ENCODE measurements at places on chromosomes 16 and 17.

GRCh38 chr16:77807-78443, at the start of gene MPG:
MPG (plus strand) TSS chr16:78225; CDS start chr16:78310, 85 bp downstream.
- peak; percentile 94 for DNase-seq

- no peak for DNase-seq
Observed at GRCh38 chr17:7794075-7794663, 39.8 kb upstream of the KDM6B start.

DNA sequence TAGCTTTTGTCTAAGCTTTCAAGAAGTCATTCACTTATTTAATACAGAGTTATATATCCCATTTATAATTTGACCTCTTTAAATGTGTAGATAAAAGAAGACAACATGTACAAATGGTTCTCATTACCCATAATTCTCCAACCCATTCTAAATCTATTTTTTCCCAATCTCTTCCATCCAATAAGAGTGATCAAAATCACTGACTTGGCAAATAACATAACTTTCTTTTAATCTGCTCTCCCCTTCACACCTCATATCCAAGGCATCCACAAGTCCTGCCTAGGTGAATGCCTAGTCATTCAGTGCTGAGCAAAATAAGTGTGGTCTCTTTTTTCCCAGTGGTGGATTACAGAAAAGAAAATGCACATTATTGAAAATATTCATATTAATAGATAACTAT, 1231.1 kb downstream of the CDH11 start:
- DNase-seq: no peak

DNA sequence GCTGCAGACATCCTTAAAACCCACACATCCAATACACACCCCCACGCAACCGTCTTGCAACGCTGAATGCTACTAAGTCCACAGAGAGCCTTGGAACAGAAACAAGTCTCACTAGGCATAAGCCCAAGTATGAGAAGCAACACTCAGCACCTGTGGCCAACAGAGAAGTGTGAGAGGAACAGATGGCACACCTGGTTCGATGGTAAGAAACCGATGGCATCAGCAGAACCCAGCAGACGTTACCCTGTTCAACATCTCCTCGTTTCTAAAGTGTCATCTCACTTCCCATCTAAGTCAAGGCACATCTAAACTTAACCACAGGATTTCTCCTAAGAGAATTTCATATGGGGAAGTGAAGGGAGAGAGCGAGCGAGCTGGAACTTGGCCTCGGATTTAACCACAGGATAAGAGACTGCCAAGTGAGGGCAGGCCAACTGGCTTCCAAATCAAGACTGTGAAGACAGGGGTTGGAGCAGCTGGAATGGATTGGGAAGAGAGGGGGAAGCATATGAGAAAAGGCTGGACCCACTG, 41.0 kb downstream of the NXPH3 start:
- peak; percentile 79 for DNase-seq

DNA sequence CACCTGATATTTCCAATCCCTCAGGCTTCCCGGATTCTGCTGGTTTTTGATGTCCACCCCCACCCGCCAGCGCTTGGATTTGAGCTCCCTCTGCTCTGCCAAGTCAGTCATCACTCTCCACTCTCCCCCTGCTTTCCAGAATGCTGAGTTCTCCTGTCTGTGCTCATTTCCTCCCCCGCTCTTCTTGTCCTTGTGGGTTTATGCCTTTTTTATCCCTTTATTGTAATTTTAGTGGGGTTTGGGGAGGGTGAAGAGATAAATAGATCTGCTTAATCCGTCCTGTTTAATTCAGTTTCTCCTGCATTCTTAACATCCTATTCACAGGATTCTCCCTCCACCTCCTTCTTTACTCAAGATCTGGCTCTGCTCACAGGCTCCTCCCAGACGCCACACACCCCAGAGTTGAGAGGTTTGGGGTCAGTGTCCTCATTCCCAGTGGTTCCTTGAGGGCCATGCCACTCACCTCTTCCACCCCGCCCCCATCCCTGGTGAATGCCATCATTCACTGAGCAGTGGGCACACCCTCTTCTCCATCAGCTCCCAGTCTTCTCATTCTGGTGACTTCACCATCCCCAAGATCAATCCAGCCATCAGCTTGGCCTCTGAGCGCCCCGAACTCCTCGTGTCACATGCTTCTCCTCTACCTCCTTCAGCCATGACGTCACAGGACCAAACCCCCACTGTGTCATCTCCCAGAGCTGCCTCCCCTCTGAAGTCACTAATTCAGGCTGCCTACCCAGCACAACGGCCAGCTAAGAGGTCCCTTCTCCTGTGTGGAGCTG, 15.1 kb upstream of the GUCY2D start:
- peak; percentile 51 for DNase-seq

DNA sequence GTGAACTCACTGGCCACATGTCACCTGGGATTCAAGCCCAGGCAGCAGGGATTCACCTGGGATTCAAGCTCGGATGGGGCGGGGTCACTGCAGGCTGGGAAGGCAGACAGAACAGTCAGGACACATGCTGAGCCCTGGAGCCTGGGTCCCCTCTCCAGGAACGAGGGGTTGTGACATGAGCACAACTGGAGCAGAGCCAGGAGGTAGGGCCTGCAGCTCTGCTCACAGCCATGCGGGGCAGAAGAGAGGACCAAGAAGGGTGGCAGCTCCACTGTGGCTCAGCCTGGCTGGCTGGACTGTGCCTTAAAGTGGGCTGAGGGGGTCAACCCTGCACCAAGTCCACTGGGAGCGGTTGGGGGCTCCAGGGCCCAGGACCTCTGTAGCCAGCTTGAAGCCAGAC, 150.1 kb downstream of the RAB11FIP4 start:
- no peak for DNase-seq

GRCh38 chr17:10317543-10317834, 55.3 kb downstream of the MYH13 start:
- DNase-seq: no peak

- no peak for DNase-seq
Observed at GRCh38 chr17:40799859-40800258, at the start of gene KRT28. KRT28 (minus strand) TSS chr17:40799959; CDS start chr17:40799893, 66 bp downstream.

DNA sequence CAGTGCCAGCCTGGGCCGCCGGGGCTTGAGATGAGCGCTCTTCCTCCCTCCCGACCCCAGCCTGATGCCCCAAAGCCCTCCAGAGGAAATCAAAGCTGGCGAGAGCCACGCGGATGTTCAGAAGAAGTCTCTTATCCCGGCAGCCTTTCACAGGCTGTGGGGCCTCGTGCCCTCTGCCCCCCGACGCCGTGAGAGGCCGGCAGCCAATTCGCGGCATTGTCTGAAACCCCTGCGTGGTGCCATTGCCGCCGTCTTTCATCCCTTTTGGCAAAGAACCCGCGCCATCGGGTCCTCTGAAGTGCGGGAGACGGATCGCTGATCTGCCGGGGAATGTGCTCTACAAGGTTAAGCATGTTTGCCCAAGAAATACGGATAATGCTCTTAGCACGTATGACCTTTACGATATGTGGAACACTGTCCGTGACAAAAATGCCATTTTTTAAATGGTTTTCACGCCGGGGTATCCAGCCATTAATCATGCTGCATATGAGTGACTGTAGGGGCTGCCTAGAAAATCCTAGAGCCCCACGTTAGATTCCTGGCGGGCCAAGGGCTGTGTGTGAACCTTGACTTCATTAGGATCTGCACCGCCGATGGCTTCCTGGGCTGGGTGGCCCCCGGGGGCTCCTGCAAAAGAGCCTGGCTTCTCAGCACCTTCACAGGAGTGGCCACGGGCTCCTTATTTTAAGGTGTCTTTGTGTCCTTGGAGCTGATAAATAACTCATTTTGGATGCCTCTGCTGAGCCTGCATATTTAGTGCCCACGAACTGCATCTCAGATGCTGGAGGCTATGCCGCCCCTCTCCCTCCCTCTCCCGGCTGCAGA, 165.1 kb upstream of the TNRC6C start:
- DNase-seq: no peak

DNA sequence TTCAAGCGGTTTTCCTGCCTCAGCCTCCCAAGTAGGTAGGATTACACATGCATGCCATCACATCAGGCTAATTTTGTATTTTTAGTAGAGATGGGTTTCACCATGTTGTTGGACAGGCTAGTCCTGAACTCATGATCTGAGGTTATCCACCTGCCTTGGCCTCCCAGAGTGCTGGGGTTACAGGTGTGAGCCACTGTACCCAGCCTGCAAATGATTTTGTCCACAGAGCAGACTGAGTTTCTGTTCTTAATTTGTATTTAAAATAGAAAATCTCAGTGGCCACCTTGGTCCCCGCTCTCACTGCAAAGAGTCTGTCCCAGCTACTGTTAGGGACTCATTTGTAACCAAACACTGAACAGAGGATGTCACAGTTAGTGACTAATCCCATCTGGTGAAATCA, 415.7 kb upstream of the RBFOX1 start:
- DNase-seq: no peak

DNA sequence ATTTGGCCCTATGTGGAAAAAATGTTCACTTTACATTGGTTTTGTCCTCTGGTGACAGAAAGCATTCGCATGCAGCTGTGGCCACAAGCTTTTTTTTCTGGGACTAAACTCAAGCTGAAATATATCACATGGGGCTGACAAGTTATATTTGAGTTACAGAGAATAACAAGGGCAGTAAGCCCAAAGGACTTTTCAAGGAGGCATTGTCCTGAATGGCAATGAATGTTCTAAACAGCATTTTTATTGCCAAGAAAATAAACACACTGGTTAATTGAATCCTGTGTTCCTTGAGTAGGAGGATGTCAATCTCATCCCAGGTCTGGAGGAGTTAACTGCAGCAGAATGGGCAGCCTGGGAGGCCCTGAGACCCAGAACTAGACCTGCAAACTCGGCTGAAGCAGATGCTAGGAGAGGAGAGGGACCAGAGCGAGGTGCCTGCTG, 114.5 kb downstream of the COPRS start:
- no peak for DNase-seq

GRCh38 chr16:66476328-66477027, 49.4 kb downstream of the BEAN1 start:
- no peak for DNase-seq

DNA sequence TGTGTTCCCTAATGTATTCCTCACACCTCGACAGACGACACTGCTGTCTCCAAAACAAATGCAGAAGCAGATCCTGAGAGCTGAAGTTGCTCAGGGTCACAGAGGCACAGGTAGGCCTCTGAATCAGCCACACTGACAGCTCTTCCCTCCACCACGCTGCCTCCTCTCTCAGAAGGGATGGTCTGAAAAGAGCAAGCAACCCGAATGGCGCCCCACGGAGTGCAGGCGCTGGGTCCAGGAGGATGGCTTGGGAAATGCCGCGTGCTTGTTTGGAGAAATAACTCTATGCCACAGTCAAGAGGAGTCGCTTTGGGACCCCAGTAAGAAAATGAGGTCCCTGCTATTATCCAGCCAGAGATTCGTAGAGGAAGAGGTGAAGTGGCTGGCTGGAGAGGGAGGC, 15.9 kb downstream of the CYB561 start:
- DNase-seq: no peak

- DNase-seq: peak; percentile 53
Observed at GRCh38 chr16:1614456-1615102, 2.4 kb downstream of the CRAMP1 start.

- DNase-seq: no peak
Observed at GRCh38 chr16:14485121-14485551, 144.9 kb downstream of the PARN start.

DNA sequence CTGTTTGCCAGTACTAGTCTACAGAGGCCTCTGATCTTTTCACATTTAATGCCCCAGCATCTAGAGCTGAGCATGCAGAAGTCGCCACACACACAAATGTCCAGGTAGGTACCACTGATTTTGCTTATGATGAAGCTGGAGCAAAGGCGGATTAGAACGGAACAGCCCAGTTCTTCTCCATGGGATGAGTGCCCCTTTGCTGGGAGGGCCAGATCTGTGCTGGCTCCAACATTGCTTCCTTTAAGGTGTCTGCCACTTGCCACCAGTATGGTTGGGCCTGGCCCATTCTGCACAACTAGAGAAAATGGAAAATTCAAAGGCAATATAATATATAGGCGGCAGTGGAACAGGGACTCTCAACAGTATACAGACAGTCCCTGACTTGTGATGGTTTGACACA, 2.2 kb upstream of the MNT start:
- no peak for DNase-seq

- DNase-seq: peak; percentile 33
Observed at GRCh38 chr16:585351-585750, 4.5 kb upstream of the RAB40C start.

DNA sequence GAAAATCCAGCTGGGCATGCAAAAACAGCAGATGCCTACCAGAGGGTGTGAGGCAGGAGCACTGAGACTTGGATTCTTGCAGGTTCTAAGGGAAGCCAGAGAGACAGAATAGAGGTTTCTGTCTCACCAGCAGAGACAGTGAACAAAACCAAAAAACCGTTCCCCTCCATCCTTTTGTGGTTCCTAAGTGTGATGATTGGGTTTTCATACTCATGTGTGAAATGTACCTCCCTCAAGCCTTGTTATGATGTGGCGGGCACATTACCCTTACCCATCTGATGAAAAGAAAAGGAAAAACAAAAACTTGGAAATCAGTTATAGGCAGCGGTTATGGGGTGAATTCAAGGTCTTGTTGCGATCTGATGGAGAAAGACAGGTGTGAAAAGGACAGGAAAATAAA, 172.6 kb upstream of the CDH13 start:
- DNase-seq: no peak

DNA sequence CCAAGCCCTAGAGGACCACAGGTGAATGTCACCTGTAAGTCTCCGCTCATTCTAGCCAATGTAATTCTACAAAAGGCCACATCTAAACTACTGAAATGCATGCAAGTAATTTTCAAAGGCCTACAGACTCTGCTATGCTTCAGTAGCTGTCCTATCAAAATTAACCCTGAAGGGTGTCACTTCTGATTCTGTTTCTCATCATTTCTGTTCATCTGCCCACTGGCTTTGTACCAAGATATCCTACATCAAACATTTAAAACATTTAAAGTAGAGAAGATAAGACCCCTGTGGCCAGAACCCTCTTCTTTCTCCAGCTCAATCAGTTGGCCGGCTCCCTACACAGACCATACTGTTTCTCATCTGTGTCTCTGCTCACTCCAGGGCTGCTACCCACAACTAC, 21.5 kb downstream of the PHF12 start:
- no peak for DNase-seq

- peak; percentile 60 for DNase-seq
Observed at GRCh38 chr16:56013962-56014552, 138.9 kb upstream of the CES5A start.

DNA sequence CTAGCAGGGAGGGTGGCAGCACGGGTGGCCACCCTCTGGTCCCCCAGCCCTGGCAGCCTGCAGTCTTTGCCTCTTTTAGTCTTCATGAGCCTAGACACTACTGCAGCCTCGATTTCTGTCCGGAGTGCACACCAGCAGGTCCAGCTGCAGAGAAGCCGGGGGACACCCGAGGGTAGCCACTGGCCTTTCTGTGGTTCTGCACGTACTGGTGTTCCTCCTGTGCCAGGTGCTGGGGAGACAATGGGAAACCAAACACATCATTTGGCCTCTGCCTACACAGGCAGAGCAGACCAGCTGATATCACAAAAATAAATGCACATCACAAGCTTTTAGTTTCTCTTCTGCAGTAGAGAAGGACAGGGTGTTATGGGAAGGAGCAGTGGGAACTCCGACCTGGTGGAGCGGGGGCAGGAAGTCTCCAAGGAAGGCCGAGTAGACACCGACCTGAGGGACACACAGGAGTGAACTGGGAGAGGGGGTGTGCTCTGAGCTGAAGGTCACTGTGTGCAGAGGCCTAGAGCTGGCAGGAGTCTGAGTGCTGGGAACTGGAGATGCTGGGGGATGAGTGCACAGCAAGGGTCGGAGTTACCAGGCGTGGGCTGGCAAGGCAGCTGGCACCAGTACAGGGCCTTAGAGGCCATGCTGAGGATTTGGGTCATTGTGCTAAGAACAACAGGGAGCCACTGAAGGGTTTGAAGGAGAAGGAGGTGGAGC, 23.1 kb downstream of the GPT2 start:
- no peak for DNase-seq

- no peak for DNase-seq
Observed at GRCh38 chr17:28718333-28719020, 809 bp upstream of the RAB34 start.

GRCh38 chr16:47519037-47519436, 57.9 kb downstream of the PHKB start:
- no peak for DNase-seq
